ENCODE measurements at places on chromosomes 12 and 14.
A peak's percentile ranks its signal among the peaks of the same experiment; 100 is the strongest.

DNA sequence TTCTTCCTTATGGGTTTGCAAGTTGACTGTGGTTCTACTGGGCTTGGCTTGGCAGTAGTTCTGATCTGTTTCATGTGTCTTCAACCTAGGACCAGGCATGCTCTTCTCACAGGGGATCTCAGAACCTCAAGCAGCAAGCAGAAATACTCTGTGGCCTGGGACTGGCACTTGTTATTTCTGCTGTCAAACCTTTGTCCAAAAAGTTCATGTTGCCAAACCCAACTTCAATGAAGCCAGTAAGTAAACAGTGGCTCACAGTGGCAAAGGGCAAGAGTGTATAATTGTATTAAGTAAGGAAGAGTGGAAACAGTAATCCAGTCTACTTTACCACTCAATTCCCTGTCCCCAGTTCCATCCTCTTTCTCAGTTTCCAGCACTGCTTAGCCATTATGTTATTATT, 15.7 kb upstream of the HMGA2 start:
- DNase-seq: no peak

- no peak for DNase-seq
Observed at GRCh38 chr12:50211392-50212070, 44.4 kb upstream of the CERS5 start.

DNA sequence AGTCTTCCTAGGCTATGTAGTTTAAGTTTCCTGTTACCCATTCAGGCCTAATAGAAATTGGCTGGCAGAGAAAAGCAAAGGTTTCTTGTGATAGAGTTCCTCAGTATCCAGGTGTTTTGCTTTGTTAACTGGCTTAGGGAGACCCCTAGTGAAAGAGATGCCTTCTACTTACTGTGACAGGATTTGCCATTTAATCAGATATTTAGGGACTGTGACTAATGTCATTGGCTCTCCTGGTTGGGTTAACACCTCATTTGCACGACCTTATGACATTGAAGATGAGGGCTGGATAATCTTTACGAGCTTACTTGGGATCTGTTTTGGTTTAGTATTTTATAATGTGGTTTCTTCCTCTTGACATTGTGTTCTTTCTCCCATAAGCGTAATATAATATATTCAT, 5.8 kb downstream of the MON2 start:
- DNase-seq: no peak

GRCh38 chr12:107844312-107844921, 69.9 kb downstream of the ASCL4 start:
- no peak for DNase-seq

DNA sequence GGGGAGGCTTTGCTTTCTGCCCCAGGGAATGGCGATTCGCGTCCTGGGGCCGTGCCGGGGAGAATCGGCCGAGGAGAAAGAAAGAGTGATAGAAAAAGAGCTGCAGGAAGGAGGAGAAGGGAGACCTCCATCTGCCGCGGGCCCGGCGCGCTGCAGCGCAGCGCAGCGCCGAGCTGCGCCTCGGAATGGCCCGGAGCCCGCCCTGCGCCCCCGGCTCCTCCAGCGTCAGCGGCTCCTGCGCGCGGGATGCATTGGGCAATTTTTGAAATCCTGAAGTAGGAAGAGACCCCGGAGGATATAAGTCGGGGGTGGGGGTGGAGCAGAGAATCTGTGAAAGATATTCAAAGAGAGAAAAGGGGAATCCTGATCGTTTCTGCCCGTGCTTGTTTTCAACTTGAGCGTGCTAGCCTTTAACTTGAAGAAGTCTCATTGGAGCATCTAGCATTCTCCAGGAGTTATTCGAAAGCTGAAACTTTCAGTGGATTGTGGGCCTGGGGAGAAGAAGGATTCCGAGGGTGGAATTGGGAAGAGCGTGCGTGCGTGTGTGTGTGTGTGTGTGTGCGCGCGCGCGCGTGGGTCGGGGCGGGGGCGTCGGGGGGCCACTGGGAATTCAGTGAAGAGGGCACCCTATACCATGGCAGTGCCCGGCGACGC, 441 bp downstream of the PDE3A start:
- no peak for DNase-seq

DNA sequence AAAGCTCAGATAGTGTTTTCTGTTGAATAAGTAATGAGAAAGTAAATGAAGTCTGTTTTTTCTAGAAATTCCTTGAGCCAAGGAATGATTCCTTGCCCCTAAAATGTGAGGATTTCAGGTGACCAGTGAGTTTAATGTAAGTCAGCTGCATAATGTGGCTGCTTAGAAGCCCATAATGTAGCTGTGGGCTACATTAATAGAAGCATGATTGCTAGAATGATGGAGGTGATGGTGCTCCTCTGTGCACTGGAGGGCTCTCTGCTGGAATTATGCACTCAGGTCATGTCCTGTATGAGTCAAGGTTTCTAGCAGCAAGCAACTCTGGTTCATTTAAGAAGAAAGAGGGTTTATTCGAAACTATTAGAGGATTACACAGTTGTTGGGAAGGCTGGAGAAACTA, 19.6 kb upstream of the PWP1 start:
- no peak for DNase-seq

- no peak for DNase-seq
Observed at GRCh38 chr12:122394626-122395194, 27.8 kb downstream of the CLIP1 start.

DNA sequence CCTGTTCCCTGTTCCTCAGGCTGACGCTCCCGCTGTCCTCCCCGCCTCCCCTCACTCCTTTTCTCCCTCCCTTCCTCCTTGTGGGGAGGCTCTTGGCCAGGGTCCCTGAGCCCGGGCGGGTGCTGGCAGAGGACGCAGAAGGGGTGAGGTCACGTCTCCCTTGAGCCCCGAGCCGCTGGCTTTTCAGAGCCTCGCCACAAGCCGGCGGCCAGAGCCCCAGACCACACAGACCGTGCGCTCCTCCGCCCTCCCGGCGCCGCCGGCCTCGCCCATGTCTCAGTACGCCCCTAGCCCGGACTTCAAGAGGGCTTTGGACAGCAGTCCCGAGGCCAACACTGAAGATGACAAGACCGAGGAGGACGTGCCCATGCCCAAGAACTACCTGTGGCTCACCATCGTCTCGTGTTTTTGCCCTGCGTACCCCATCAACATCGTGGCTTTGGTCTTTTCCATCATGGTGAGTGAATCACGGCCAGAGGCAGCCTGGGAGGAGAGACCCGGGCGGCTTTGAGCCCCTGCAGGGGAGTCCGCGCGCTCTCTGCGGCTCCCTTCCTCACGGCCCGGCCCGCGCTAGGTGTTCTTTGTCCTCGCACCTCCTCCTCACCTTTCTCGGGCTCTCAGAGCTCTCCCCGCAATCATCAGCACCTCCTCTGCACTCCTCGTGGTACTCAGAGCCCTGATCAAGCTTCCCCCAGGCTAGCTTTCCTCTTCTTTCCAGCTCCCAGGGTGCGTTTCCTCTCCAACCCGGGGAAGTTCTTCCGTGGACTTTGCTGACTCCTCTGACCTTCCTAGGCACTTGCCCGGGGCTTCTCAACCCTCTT, at the start of gene TMEM233:
Gene TMEM233 (plus strand): TSS at position 197 of the 821 bp plus-strand sequence. CDS start 75 bp downstream, at position 272.
- no peak for DNase-seq

- no peak for DNase-seq
Observed at GRCh38 chr12:46402451-46402850, 29.9 kb upstream of the SLC38A2 start.

DNA sequence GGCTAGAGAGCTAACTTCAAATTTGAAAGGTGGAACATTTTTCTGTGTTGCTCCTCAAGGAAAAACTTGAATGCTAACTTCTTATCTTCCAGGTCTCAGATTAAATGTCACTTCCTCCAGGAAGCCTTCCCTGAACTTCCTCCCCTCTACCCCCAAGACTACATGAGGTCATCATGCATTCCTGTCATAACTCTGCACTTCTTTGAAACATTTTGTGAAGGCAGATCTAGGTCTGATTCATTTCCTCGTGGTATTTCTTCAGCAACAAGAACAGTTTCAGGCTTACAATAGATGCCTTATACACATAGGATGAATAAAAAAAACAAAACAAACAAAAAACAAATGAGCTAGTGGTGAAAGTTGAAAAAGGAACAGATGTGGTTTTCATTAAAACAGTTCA, 97.1 kb upstream of the SRRM4 start:
- no peak for DNase-seq

DNA sequence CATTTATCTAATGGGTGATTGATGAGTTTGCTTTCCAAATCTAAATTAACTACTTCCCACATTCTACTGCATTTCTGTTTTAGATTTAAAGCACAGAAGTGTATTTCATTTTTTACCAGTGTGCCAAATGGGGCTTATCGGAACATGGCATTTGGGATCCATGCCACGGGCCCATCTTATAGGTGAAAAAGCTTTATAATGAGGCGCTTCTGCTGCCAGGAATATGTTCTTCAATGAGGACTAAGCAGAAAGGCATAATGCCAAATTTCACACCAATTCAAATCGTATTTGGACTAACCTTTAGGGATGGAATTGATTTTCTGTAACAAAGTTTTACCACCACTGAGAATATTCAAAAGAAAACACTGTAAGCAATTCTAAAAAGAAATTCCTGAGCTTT, 803.5 kb upstream of the FLRT2 start:
- no peak for DNase-seq

GRCh38 chr14:61477712-61478462, 156.5 kb downstream of the PRKCH start:
- DNase-seq: no peak

- no peak for DNase-seq
Observed at GRCh38 chr12:21155522-21156351, 24.7 kb downstream of the SLCO1B1 start.

DNA sequence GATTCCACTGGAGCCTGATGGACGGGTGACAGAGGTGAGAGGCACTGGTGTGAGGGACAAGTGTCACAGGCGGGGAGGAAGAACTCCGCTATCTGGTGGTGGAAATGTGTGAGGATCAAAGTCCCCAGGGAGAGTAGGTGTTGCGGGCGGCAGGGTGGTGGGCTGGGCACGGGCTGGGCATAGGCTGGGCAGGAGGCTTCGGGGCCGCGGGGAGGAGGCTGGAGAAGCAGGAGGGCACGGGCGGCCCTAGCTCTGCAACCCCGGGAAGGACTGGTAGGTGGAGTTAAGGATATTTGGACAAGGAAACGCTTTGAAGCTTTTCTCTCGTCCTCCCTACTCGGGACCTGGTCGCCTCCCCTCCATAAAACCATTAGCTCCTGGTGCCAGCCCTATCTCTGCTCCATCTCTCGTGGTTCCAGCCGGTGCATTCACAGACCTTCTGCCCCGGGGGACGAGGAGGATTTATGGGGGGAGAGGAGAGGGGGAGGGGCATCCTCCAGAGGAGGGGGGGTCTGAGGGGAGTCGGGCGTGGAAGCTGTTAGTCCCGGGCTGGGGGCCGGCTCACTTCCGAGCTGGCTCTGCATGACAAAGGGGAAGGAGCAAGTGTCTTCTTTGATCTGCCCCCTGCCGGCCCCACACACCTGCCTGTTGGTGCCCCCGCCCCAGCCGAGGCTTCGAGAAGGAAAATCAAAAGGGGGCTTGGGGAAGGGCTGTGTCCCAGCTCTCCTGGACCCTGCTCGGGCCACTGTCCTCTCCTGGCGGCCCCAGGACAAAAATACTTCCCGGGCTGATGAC, 504 bp downstream of the WNT5B start:
- no peak for DNase-seq

DNA sequence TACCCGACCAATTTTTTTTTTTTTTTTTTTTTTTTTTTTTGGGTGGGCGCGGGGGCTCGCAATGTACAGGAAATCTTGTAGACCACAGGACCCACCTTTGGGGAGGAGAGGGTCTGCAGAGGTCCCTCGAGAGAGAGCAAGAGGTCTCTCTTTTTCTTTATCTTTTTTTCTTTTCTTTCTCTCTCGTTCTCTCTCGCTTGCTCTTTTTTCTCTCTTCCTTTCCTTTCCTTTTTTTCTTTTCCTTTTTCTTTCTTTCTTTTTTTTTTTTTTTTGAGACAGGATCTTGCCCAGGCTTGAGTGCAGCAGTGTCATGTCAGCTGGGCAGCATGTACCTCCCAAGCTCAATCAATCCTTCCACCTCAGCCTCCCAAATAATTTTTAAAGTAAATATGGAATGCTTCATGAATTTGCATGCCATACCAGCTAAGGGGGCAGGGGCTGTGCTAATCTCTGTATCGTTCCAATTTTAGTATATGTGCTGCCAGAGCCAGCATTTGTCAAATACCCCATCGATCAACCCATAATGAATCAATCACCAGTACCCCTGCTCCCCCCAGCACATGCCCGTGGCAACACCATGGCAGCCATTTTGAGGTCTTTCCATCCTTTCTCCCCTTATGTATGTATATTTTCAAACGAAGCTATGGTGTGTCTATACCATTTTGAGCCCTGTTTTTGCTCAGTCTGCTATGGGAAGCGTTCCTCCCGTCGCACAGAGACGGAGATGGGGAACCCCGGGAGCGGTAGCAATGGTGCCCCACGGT, 9.3 kb downstream of the PAPLN start:
- no peak for DNase-seq

GRCh38 chr14:64730681-64731080, 26.5 kb downstream of the PLEKHG3 start:
- DNase-seq: no peak

GRCh38 chr14:73381380-73382013, 76.8 kb downstream of the NUMB start:
- no peak for DNase-seq

- peak; percentile 34 for DNase-seq
Observed at GRCh38 chr14:68843471-68844209, 50.8 kb upstream of the ZFP36L1 start.

- DNase-seq: no peak
Observed at GRCh38 chr12:113880988-113881962, 84.8 kb downstream of the RBM19 start.

Measured in AG04450 (cell line).